Kasumi-1 (cell line): ENCODE measurements at places on chromosomes 1 and 21.

- no peak for DNase-seq
Measured at GRCh38 chr1:187551061-187551460, 722.3 kb downstream of the PLA2G4A start.

- DNase-seq, result no peak
Measured at GRCh38 chr1:111600886-111601386, 18.7 kb upstream of the RAP1A start.

DNA sequence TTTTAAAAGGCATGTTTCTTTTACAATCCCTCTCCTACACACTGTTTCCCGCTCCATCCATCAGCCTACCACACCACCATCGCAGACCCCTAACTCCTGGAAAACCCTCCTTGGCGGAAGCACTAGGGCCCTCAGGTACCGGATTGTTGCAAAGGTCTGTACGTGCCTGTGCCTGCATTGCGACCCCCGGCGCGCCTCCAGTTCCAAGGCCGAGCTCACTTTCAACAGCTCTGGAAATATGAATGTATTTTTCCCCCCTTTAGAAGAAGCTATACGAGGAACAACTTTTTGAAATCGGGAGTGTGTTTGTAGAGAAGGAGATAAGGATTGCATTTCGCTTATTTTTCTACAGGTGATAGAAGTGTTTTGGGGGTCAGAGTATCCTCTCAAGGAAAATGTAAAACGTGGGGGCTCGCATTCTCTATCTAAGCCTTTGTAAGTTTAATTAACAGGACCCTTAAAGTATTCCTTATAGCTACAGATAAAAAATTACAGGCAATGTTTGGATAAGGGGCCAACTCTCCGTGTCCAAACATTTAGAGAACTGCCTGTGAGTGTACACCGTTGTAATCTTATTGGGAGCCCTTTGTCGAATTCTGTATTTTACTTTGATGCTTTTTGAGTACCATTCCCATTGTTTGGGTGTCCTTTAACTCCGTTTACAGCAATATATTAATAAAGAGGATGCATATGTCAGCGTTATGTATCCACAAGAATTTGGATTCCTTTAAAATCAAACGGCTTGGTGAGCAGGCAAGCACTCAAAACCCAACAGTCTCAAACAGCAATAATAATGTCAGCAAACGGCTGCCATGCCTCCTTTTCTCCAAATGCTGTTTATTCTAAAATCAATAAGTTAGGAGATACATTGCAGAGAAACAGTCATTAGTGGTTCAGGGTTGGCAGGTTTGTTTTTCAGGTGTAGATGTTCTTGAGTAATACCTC is 5.9 kb downstream of the PRRX1 start:
- DNase-seq, result no peak

- no peak for DNase-seq
Measured at GRCh38 chr1:37506740-37507139, 7.8 kb downstream of the MEAF6 start.

GRCh38 chr1:208101661-208102431 is 142.3 kb downstream of the PLXNA2 start:
- no peak for DNase-seq

GRCh38 chr1:171245458-171246064 is 2.7 kb upstream of the FMO1 start:
- DNase-seq, result peak; percentile 80

DNA sequence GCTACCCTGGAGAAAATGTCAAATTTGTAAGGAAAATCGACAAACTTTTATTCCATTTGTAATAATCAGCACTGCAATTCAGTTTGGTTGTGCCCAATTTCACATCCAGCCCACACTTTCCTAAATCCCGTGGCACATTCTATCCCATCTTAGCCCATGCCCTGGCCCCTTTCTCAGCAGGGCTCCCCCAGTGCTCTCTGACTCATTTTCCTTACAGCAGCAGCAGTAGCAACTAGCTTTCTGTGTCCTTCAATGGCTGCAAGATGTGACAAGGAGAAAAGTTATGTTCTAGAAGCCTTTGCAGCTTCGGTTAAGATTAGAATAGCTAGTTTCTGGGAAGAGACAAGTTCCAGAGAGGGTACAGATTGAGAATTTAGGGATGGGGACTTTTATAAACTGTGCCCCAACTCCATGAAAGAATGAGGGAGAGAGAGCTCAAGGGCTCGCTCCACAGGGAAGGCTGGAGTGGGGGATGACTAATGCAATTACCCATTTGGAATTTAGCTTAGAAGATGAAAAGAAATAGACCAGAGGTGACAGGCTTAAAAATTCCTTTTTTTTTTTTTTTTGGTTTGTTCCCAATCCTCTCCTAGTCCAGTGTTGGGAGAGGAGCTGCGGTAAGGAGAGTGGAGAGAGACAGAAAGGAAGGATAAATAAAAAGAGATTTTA is 47.0 kb upstream of the POU2F1 start:
- DNase-seq, result no peak
